ENCODE measurements at places on chromosomes 6 and 20.

GRCh38 chr6:36361071-36361470 is 24.4 kb upstream of the BNIP5 start:
- no peak for DNase-seq

DNA sequence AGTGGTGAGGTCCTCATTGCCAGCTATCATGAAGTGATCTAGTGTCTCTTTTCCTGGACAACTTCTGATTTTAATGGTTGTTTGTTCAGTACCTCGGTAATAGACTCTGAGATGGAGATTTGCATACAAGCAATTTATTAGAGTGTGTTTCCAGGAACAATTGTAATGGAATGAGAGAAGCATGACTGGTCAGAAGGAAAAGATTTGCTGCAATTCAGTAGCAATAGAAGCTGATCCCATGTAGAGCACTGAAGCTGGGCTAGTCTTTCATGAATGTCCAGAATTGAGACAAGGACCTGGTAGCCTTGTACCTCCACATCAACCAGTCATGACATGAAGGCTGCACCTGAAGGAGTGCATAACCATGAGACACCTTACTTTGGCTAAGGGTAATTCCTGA is 526.5 kb downstream of the NKAIN2 start:
- DNase-seq, result no peak

- peak; percentile 4 for DNase-seq
Observed at GRCh38 chr20:50346374-50347283, 156.0 kb downstream of the CEBPB start.

GRCh38 chr20:14916360-14916920 is 579.0 kb upstream of the FLRT3 start:
- DNase-seq, result no peak

GRCh38 chr6:39184906-39185580 is 44.2 kb downstream of the KCNK5 start:
- DNase-seq, result no peak

- DNase-seq, result no peak
Observed at GRCh38 chr20:63377256-63377941, 16.2 kb upstream of the CHRNA4 start.

- DNase-seq, result no peak
Observed at GRCh38 chr6:113539202-113539601, 317.9 kb upstream of the MARCKS start.

DNA sequence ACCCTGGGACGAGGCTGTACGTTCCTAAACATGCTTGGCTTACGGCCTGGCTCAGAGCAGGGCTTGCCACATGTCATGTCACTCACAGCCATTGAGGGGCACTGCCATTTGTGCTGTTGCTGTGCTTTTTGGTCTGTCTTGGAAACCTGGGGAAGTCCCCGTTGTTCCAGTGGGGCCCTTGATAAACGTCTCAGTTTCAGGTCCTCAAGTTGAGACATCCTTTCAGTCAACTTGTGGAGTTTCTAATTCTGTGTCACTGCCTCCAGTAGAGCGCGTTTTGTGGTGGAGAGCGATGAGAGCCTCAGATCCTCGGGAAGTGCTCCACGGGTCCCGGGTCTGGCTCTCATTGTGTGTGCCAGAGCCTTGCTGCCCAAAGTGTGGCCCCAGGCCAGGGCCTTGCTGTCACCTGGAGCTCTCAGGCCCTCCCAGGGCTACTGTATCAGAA is 43.0 kb upstream of the CCR6 start:
- no peak for DNase-seq

DNA sequence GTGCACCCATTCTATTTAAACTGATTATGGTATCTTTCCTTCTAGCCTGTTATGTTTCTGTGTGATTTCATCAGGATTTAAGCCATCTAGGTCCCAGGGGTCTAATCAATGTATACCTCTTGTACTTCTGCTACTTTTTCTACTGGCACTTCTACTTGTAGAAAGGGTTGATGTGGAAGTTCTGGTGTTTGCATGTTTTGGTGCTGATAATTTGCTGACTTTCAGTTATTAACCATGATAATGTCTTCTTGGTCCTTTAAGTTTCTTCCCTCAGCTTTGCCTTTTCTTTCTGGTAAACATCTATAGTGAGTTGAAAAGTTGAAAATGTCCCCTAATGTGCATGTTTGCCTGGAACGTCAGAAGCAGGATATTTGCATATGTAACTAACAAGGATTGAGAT is 390.6 kb upstream of the MAP3K7 start:
- DNase-seq, result no peak

DNA sequence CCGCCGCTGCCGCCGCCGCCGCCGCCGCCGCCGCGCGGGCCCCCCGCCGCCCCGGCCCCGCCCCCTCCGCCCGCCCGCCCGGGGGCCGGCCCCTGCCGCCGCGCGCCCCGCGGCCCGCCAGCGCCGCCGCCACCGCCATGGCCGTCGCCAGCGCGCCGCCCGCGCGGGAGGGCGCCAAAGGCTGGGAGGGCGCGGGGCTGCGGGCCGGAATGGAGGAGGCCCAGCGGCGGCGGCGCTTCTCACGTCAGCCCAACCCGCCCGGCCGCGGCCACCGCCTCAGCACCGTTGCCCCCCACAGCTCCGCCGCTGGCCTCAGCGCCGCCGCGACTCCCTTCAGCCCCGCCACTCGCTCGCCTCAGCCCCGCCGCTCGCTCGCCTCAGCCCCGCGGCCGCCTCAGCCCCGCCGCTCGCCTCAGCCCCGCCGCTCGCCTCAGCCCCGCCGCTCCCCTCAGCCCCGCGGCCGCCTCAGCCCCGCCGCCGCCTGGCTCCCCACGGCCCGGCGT is 258 bp downstream of the PHF10 start:
- DNase-seq, result no peak

- no peak for DNase-seq
Observed at GRCh38 chr6:144912474-144912873, 627.3 kb downstream of the UTRN start.

GRCh38 chr20:16552015-16552414 is 21.2 kb downstream of the KIF16B start:
- no peak for DNase-seq

DNA sequence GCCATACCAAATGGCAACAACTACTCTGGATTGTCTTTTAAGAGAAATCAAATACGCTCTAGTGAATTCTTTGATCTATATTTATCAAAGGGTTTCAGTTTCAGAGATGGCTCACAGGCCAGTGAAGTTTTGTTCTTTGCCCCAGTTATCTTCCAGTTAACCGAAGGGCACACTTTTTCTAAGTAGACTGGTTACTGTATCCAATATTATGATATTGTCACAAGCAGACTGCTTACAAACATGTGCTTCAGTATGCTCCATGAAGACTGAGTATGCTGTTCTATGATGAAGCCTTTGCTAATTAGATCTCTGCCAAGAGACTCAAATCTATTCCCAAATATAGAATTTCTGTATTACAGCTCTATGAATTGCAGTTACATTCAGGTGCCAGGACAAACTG is 181.1 kb downstream of the REV3L start:
- DNase-seq, result no peak

GRCh38 chr6:30886897-30887255 is 2.6 kb downstream of the DDR1 start:
- DNase-seq, result no peak

Measured in NCI-H2081 treated with DMSO at 0.1 percent for 48 hours (cell line).